ENCODE measurements at places on chromosomes 13 and 19.

DNA sequence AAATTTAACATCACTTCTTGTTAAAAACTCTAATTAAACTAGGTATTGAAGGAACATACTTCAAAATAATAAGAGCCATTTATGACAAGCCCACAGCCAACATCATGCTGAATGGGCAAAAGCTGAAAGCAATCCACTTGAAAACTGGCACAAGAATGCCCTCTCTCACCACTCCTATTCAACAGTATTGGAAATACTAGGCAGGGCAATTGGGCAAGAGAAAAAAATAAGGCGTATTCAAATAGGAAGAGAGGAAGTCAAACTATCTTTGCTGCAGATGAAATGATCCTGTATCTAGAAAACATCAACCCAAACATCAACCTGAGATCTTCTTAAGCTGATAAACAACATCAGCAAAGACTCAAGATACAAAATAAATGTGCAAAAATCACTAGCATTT, 15.6 kb upstream of the LILRB1 start:
- DNase-seq = no peak

GRCh38 chr13:113562844-113563243, 21.7 kb upstream of the TFDP1 start:
- no peak for DNase-seq

- DNase-seq = no peak
Observed at GRCh38 chr13:97165502-97166425, 56.4 kb upstream of the MBNL2 start.

DNA sequence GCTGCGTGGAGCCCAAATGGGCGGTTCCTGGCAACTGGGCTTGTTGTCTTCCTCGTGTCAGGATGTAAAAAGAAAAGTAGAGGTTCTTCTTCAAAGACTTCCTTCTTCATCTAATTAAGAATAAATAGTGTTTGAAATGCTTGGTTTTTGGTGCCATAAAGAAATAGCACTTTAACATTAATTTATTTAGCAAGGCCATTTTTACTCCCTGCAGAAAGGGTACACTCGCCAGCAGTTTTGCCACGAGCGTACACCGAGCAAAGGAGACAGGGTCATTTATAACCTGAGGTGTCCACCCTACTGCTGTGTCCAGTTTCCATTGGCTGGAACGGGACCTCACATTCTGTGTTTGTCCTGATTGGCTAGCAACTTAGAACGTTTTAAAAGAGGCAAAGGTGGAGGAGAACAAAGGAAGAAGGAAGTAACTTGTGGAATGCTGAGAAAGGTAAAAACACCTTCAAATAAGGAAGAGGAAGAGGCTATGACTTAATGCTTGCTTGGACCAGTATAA, 21.8 kb upstream of the OR10H1 start:
- DNase-seq = no peak

GRCh38 chr19:39692166-39692565, 12.1 kb upstream of the LGALS14 start:
- no peak for DNase-seq

Measured in activated CD4-positive, CD25-positive, alpha-beta regulatory T cell (primary cell).